ENCODE measurements at places on chromosomes 11 and 22.

GRCh38 chr11:3877364-3878257 is 22.1 kb downstream of the STIM1 start:
- no peak for DNase-seq

DNA sequence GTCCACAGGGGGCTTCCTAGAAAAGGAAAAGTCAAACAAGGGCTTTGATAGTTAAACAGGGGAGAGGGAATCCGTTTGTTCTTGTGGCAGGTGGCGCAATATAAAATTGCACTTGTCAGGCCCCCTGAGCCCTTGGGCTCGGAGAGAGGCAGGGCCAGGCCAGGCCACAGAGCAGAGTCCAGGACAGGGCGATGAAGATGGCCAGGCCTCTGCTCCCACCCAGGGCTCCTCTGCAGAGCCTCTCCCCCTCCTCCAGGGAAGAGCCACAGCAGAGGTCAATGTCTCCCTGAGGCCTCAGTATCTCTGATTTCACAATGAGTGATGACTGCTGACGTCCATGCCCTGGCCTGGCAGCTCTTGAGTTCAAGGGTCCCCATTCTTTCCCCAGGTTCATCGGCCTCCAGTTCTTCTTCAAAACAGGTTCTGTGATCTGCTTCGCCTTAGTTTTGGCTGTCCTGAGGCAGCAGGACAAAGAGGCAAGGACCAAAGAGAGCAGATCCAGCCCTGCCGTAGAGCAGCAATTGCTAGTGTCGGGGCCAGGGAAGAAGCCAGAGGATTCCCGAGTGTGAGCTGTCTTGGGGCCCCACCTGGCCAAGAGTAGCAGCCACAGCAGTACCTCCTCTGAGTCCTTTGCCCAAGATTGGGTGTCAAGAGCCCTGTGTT is 36.4 kb upstream of the TPBGL start:
- DNase-seq: no peak

DNA sequence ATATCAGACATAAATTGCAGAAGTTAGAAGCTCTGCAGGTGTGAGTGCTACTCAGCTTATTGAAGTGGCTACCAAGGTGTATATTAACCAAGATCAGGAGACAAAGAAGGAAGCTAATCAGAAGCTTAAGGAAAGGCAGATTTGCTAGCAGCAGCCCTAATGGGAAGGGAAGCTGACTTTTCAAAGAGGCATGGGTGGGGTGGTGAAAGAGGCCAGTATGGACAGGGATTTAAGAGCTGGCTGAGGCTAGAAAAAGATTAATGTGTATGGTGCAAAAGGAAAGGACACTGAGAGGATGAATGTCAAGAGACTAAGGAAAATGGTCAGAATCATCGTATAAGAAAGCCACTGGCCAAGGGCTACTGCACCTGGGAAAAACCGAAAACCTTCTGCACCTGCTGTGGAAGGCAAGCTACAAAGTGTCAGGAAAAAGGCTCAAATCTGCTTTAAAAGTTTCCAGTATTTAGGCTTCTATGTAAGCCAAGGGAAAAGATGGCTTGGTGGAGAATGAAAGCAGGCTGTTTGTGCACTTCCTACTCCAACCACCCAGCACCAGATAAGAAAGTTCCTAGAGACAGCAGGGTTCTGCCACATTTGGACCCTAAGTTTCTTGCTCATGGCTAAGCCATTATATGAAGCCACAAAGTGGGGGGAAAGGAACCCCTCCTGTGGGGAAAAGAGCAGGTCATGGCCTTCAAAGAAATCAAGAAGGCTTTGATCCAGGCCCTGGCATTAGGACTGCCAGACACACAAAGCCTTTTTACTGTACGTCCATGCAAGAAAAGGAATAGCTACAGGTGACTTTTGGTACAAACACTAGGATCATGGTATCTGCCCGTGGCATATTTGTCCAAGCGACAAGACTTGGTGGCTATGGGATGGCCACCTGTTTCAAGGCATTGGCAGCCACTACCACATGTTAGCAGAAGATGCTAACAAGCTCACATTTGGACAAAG is 40.9 kb upstream of the GLYAT start:
- no peak for DNase-seq

- no peak for DNase-seq
These were observed 17.7 kb downstream of the LRP5 start for GRCh38 chr11:68329978-68330699.

DNA sequence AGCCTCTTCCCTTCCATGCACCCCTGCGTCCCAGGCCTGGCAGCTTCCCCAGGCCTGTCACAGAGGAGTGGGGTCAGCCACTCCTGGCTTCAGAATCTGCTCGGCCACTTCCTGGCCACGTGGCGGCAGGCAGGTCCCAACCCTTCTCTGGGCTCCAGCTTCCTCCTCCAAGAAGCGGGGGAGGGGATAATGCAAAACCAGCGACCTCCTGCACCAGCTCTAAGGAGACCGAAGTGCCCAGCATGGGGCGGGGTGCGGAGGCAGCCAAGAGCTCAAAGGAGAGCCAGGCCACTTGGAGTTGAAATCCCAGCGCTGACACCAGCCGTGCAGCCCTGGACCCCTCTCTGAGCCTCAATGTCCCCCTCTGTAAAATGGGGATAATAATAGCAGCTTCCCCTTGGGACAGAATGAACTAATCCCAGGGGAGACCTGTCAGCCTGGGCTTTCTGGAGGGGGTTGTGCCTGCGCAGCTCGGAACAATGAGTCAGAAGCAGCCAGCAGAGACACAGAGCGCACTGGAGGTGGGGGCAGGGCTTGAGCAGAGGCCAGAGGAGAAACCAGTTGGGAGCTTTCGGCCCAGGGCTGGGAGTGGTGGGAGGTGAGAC is 22.8 kb upstream of the PICK1 start:
- DNase-seq: no peak

GRCh38 chr11:111557425-111558111 is 17.0 kb downstream of the LAYN start:
- DNase-seq: no peak

DNA sequence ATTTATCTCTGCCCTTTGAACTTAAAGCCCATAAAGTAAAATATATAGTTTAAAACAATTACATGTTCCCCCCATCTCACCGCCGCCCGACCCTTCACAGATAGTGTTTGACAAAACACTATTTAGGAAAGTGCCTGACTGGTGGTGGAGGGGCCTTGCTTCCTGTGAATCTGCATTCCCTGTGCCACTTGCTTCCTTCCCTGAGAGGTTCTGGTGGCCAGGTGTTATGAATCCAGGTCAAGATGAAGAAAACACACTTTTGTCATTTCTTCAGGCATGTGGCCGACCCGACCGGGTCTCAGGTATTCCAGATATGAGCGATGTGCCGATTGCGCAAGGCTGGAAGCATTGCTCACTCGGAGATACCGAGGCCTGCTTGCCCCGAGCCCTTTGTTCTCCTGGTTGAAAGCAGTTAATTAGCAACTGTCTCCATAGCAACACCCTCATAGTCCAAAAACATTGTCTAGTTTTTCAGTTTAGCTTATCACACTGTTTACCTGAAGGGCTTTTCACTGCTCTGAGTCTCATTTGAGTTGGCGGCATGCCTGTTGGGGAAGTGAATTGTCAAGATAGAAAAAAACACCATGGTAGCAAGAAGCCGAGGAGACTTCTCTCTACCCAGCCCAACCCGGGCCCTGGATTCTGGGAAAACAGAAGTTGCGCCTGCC is 128.3 kb downstream of the TEAD1 start:
- no peak for DNase-seq

- no peak for DNase-seq
These were observed 104.6 kb upstream of the FGF3 start for GRCh38 chr11:69923641-69924307.

- no peak for DNase-seq
These were observed at the start of gene PARVA for GRCh38 chr11:12377106-12377823. TSS of gene PARVA (plus strand) at chr11:12377571. CDS start at chr11:12377648, 77 bp downstream.

- no peak for DNase-seq
These were observed 827.5 kb upstream of the FAT3 start for GRCh38 chr11:91397134-91397468.

All from activated CD4-positive, alpha-beta T cell treated with anti-CD3 and anti-CD28 coated beads, Interleukin-2, amount 50 U/mL, for 1 hour (primary cell).